NB4 (cell line): ENCODE measurements at places on chromosomes 4 and X.
A peak's percentile ranks its signal among the peaks of the same experiment; 100 is the strongest.

- DNase-seq, result no peak
Measured at GRCh38 chr4:174457468-174457867, 64.8 kb downstream of the HPGD start.

GRCh38 chr4:56077676-56078075 lies 128.9 kb downstream of the CEP135 start:
- no peak for DNase-seq

DNA sequence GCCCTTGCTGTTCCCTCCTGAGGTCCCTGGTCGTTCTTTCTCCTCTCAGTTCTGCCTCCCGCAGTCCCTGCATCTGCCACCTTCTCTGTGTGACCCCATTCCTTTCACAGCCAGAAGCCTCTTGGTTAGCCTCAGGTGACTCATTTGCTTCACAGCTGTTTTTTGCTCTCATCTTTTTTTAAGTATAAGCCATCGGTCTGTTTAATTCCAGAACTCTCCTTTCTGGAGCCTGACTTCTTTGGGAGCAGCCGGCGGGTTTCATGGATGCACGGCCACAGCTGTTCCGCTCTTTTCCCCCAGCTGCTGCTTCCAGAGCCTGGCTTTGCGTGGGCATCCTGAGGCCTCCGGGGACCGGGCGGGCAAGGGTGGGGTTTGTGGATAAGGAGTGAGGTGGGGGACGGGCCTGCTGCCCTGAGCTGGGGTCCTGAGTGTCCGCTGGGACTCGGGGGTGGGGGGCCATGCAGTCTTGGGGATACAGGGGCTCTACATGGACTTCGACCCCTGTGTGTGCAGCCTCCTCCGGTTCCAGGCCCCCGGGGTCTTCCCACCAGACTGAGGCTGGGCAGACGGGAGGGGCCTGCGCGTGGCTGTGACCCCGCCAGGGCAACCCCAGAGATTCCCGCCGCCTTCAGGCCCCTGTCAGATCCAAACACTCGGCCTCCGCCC lies 46.7 kb downstream of the PCGF3 start:
- DNase-seq, result no peak

DNA sequence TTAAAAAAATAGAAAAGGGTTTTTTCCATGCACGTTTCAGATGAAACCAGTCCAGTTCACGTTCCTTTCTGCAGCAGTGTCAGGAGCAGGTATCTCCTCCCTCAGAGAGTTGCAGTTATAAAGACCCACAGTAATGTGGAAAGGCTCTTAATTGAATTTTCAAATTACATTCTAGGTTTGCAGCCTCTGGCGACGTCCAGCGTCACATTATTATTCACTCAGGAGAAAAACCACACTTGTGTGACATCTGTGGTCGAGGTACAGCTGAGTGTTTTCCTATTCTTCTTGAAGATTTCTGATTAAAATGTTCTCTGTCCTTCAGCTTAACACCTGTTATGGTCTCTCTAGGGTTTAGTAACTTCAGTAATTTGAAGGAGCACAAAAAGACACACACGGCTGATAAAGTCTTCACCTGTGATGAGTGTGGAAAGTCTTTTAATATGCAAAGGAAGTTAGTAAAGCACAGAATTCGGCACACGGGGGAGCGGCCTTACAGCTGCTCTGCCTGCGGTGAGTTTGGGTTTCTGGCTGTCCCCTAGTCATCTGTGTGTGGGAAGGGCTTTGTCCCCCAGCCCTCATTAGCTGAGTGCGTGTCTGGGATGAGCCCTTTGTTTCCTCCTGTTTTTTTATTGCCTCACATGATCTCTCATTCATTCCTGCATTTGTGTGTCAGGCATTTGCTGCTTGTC lies 25.6 kb downstream of the ZBTB49 start:
- no peak for DNase-seq

- peak; percentile 79 for DNase-seq
Measured at GRCh38 chr4:8468746-8469535, 28.4 kb downstream of the TRMT44 start.

DNA sequence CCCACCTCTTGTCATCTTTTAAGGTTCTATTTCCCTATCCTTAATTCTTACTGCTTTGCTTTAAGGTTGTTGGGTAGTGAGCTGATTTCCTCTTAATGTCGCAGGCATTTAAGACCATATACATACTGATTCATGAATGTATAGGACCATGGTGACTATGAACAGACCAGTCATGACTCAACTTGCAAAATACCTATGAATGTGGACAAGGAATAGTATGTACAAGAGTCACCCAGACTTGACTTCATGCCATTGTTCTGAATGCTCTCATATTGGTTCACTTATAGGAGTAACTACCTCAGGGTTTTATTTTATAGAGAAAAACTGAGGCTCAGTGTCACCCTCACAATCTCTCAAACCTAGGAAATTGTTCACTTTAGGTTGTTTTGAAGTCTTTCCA lies 44.3 kb downstream of the CCNG2 start:
- DNase-seq, result no peak

DNA sequence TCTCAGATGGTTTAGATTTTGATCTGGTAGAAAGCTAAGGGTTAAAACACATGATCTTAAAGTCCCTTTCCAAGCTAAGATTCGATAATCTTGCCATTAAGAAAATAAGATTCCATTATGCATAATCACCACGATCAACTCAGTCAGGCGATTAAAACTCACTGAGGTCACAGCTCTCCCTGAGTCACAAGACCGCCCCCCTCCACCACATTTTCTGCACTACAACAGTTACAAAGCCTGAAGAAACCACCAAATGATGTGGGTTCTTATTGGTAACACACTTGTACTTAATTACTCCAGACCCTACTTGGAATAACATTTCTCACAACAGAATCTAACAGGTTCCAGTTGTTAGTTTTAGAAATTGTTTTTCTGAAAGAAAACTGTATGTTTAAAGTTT lies 62.8 kb downstream of the SH3KBP1 start:
- no peak for DNase-seq

GRCh38 chr4:27215220-27215826 lies 354.7 kb downstream of the STIM2 start:
- DNase-seq, result no peak

DNA sequence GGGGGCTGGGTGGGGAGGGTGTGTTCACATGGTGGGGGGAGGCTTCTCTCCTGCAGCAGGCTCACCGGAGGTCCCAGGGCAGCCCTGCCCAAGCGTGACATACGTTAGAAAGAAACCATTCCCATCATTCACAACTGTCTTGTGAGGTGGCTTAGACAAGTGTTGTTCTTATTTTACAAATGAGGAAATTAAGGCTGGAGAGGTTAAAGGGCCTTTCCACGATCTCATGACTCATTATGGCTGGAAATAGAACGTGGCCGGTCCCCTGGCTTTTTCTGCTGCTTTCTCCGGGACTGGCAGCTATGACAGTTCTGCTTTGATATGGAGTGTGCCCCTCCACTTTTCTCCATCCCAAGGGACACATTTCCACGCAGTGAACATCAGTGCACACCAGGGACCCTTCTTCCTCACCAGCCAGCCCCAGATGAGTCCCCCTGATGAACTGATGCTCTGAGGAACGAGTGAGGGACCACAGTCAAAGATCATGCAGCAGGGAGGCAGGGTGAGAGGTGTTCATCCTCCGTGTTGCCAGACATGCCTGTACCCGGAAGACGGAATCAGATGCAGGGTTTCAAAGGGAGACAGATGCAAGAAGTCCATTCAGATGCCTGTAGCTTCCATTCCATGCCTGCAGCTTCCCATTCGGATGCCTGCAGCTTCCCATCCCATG lies 64.0 kb upstream of the ACSL1 start:
- DNase-seq, result peak; percentile 73

DNA sequence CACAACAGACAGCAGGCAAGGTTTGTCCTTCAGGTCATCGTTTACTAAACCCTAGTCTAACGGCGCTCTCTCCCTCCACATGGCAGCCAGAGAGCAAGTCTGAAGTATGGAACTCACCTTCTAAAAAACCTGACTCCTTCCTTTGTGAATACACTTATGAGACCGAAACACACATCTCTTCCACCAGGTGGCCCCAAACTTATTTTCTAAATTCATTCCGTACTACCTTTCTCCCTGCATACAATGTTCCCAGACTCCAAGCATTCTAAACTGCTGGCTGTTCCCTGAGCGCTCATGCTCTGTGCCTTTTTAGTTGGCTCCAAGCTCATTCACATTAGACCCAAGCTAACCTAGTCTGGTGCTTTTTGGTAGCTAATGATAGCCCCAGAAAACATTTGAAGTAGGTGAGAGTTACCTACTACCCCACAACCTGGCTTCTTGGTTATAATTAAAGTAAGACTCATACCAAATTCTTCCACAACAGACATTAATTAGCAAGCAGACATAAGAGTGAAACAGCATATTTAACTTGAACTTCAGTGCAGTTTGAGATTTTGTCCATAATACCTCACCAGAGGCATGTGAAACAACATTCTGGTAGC lies 67.6 kb upstream of the DCLK2 start:
- peak; percentile 38 for DNase-seq

GRCh38 chr4:124092541-124092984 lies 620.0 kb downstream of the ANKRD50 start:
- DNase-seq, result no peak

DNA sequence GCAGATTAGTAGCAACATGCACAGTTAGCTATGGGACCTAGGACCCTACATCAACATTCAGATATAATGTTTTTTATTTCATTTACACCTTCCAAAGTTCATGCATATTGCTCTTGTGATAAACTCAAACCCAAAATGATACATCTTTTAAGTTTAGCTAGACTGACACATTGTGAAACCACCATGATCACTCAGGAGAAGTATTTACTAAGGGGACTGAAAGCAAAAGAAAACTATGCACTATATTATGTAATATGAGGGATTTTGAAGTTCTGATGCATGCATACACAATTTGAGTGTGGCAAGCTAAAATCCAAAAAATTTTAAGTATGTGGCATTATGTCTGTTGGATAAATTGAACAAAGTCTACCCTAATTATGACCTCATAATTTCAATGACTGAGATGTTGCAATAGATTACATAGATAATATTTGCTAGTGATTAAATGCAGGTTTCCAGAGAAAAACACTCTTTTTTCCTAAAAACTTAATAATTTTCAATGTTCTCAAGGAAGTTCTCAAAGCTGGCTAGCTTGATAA lies 914.8 kb upstream of the GRIA3 start:
- no peak for DNase-seq

GRCh38 chr4:24794051-24794450 lies 1.3 kb upstream of the SOD3 start:
- no peak for DNase-seq

DNA sequence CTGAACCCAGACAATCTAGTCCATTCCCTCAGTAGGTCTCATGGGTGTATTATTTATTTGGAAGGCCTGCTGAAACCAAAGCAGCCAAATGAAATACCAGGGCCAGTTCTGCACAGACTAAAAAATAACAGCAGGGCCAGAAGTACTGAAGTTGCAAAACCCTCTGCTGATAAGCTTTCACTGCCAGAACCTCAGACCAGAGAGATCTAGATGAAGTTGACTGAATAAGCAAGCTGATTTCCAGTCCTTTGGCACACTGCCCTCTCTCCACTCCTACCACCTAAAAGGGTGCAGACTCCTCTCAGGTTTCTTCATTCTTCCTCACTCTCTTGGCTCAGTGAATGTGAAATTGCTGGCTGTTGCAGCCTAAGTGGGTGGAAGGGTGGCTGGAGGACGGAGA lies 276.7 kb upstream of the KLF3 start:
- DNase-seq, result no peak

DNA sequence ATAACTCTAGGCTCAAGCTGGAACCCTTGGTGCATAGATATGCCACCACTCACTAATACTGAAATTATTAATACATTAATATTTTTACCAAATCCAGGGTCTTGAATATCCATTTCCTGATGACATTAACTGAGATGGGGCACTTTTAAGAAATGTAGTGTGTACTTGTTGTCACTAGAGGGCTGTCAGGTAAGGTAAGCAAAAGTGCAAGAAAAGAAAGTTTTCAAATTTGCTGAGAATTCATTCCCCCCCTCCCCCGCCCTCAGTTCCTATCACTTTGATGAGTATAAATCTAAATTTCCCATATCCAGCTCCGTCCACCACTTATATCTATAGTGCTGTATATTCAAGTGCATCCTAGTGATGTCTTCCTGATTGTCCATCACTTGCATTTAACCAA lies 20.5 kb upstream of the WDR44 start:
- peak; percentile 7 for DNase-seq

DNA sequence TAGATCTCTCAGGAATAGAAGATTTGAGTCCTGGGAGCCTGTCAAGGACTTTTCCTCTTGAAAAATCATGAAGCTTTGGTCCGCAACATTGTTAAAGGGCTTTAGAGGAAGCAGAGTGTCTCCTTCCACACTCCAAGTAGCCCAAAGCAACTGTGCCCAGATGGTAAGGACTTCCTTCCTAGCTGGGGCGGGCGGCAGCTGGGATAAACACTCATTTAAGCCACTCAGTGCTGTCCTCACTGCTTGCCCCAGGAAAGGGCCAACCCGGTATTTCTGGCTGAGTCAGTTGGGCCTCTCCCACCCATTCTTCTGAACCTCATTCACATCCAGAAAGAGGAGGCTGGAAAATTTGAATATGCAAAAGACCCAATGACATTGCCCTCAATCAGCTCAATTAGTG lies 144.3 kb downstream of the CHIC2 start:
- no peak for DNase-seq

DNA sequence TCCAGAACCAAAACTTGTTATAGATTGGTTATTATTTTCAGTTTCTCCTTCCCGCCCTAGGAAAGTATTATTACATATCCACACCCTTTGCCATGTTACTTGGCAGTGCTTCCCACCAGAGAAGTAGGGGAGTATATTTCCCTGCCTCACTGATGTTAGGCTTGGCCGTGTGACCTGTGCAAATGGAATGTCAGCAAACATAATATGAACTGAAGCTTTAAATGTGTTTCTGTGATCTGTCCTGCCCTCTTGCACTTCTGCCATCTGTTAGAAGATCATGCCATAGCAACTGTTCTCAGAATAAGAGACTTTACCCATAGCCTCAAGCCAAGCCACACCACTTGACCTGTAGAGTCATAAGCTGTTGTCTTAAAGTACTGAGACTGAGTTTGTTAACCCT lies 36.7 kb upstream of the NEUROG2 start:
- DNase-seq, result no peak

- no peak for DNase-seq
Measured at GRCh38 chrX:13401724-13402123, 81.9 kb upstream of the ATXN3L start.

GRCh38 chrX:150088766-150089518 lies 150.7 kb upstream of the EOLA2 start:
- DNase-seq, result no peak

DNA sequence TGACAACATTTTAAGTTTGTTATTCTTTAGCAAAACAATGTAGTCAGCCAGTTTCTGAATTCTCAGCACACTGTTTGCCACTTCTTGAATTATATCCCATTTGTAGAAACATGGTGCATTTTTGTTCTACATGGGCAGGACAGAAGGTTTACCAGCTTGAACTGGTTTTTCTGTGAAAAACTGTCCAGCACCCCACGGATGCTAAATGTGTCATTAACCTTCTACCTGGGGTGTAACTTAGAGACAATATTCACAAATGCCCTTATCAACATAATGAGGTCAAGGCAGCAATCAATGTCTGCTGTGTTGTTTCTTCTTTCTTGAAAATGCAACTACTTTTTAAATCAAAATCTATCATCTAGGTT lies 702.6 kb downstream of the CENPC start:
- DNase-seq, result no peak

GRCh38 chr4:169220447-169220846 lies 50.3 kb downstream of the SH3RF1 start:
- DNase-seq, result no peak
